ENCODE measurements at places on chromosomes 5 and 9. TPM values are rescaled to one million over a fixed set of nuclear protein-coding genes. Genes with fewer than 3 reads are reported as not detected.

DNA sequence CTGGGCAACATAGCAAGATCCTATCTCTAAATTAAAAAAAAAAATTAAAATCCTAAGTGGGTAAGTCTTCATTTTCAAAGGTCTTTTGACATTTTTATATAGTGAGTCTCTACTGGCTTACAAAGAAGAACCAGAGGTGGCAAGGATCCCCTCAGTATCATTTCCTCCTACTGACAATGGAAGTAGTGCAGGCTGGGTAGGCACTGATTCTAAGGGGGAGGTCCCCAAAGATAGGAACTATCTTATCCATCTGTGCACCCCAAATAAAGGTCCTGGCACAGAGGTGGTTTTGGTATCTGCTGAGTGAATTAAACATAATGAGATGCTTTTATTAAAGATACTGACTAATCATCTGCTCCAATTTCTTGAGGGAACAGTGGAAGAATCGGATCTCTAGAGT, 4.2 kb downstream of the FAM193B start:
- no peaks in the 10 kb centered on the region for H3K27me3 ChIP-seq
- H3K4me1 ChIP-seq: peaks cover 26% of the 10 kb centered on the region
- peak; percentile 42 for DNase-seq
- H3K4me3 ChIP-seq: no peak overlapping the region
- no peak overlapping the region for H3K27ac ChIP-seq

DNA sequence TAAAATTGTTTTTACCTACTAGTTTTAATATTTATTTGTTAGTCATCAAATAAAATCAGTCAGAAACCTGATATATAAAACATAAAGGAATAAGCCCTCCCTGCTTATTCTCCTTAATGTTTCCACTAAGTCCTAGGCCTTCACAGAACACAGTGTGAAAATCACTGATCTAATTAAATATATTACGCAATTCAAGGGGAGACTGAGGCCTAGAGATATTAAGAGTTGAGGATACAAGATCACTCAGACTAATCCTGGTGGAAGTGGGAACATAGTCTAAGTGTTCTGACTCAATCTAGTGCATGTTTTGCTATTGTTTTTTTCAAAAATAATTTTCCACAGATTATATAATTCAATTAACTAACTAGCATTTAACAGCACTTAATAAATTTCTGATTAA, 401.1 kb downstream of the SLCO4C1 start:
- no peak overlapping the region for H3K4me3 ChIP-seq
- H3K36me3 ChIP-seq: no peaks in the 10 kb centered on the region
- no peak for DNase-seq
- H3K27ac ChIP-seq: no peak overlapping the region
- H3K27me3 ChIP-seq: no peaks in the 10 kb centered on the region

DNA sequence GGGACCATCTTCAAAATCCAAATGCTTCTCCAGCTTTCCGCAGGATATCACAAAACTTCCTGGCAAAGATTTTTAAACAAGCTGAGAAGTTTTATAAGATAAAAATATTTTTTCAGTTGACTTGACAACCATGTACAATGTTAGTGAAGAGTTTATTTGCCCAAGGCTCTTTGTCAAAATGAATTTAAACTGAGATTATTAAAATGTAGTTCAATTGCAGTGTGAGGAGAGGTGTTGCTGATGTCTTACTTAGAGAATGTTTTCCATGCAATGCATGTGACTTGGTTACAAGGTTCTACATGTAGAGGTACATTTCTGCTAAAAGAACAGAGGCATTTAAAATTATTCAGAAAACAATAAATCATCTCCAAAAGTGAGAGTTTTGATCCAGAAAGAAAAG, 131.4 kb upstream of the MINAR2 start:
- no peak overlapping the region for H3K4me3 ChIP-seq
- no peak for DNase-seq
- H3K27ac ChIP-seq: no peak overlapping the region
- H3K27me3 ChIP-seq: no peaks in the 10 kb centered on the region

DNA sequence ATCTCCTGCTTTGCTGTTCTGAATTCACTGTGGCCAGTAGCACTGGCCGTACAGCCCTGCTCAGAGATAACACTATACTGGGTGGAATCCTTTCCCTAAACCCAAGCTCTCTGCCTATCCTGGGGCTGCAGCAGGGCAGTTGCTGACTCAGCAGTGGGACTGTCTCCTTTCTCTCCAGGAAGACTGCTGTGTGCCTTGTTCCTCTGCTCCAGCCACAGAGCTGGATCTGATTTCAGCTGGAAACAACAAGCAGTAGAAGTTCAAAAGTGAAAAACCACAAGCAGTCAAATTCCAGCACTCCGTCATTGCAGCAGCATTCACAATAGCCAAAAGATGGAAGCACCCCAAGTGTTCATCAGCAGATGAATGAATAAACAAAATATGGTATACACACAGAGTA, 105.0 kb downstream of the FBXL7 start:
- H3K36me3 ChIP-seq: no peaks in the 10 kb centered on the region
- no peak overlapping the region for H3K27ac ChIP-seq
- H3K4me3 ChIP-seq: no peak overlapping the region

SLC2A8 gene
- polyA plus RNA-seq: 8.3 TPM

SRD5A1 gene
- 14.3 TPM for polyA plus RNA-seq

DNA sequence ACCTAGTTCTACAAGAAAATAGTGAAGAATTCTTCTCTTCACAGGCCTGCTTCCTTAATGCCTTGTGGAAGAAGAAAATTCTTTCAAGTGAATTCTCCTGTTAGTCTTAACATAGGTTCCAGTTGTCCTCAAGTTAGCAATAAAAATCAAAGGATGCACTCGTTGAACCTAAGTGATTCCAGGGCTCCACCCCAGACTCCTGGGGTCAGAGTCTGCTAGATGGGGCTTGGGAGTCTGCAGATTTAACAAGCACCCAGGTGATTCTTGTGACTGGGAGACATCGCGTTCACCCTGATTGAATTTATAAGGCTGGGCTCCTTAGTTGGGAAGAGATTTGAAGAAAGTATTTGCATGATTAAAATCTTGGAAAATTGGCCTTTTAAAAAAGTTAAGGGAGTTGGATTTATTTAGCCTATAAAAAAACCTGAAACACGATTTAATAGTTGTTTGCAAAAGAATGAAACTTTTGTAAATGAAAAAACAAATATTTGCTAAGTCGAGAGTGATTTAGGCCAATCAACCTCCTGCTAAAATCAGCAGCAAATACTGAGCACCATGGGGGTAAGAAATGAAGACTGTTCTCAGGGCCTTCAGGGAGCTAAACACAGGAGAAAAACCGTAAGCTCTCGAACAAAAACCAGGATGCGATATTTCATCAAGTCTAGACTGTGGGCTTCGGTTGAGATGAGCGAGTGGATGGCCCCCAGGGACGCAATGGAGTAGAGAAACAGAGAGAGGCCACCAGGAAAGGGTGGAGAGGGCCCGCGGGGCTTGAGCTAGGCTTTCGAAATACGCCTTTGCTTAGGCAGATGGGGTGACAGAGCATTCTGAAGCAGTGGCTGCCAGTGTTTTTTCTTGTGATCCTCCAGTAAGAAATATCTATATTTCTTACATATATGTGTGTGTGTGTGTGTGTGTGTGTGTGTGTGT, 86.9 kb upstream of the TTC23L start:
- no peaks in the 10 kb centered on the region for H3K4me1 ChIP-seq
- DNase-seq: no peak
- no peak overlapping the region for H3K27ac ChIP-seq
- H3K27me3 ChIP-seq: no peaks in the 10 kb centered on the region
- no peak overlapping the region for H3K4me3 ChIP-seq

GRCh38 chr5:9865574-9865973, 235.4 kb upstream of the TAS2R1 start:
- H3K36me3 ChIP-seq: no peaks in the 10 kb centered on the region
- H3K27ac ChIP-seq: no peak overlapping the region

DNA sequence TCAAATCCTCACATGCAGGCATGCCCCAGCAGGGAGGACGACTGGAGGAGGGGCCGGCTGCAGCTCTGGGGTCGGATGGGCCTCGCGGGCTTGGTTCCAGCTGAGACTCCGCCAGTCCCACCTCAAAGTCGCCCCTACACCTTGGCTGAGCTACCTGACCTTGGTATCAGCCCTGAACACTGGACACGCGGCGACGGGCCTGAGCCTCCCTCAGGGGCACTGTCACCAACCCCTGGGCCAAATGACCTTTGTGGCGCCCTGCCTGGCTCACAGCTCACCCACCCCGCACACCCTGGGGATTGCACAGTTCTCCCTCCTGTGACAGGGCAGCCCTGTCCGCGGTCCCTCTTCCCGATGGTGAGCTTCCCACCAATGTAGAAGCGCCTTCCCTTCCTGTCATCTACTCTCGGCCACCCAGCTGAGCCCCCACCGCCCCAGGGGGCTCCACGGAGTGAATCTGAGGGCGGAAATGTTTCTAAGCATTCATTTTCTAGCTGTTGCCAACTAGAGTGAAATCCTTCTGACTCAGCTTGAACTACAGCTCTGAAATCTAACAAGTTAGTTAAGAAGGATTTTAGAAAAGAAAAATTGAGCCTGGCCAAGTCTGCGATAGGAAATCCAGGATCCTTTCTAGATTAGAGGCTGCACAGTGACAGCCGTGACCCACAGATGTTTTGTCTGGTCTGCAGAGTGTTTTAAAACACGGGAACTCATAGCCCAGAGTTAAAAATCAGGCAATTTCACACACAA, 138.9 kb upstream of the PHYKPL start:
- DNase-seq: no peak
- no peak overlapping the region for H3K27ac ChIP-seq
- no peak overlapping the region for H3K4me3 ChIP-seq
- peaks cover 4% of the 10 kb centered on the region for H3K27me3 ChIP-seq
- H3K36me3 ChIP-seq: no peaks in the 10 kb centered on the region
- no peaks in the 10 kb centered on the region for H3K4me1 ChIP-seq

SOX30 gene
- 0.23 TPM for polyA plus RNA-seq

- H3K27ac ChIP-seq: no peak overlapping the region
- no peaks in the 10 kb centered on the region for H3K4me1 ChIP-seq
- no peak overlapping the region for H3K4me3 ChIP-seq
Observed at GRCh38 chr5:107196500-107197059, 474.2 kb downstream of the EFNA5 start.

ARID3C gene
- not detected for polyA plus RNA-seq

GRCh38 chr9:80376180-80376579, 804.4 kb downstream of the TLE4 start:
- H3K36me3 ChIP-seq: no peaks in the 10 kb centered on the region
- peaks cover 7% of the 10 kb centered on the region for H3K4me1 ChIP-seq
- no peak overlapping the region for H3K27ac ChIP-seq
